ENCODE measurements at places on chromosomes 3 and 15.

GRCh38 chr3:169940470-169941181 is 26.0 kb upstream of the SEC62 start:
- DNase-seq = no peak

DNA sequence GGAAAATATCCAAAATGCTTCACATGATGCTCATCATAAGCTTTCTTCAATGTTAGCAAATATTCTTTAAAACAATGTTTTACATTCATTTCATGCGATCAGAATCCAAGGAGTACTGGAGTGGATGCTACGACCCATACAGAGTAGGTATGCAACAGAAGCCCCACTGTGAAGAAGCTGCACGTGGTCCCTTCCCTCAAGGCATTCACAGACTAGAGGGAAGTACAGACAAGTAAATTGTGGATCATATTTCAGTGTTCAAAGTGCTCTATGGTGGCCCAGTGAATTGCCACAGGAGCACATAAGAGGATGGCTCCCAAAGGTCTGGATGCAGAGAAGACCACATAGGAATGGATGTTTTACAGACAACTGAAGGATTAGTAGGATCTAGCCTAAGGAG is 789.9 kb downstream of the IGSF11 start:
- DNase-seq = no peak

GRCh38 chr3:145678401-145678800 is 482.6 kb downstream of the PLOD2 start:
- no peak for DNase-seq

DNA sequence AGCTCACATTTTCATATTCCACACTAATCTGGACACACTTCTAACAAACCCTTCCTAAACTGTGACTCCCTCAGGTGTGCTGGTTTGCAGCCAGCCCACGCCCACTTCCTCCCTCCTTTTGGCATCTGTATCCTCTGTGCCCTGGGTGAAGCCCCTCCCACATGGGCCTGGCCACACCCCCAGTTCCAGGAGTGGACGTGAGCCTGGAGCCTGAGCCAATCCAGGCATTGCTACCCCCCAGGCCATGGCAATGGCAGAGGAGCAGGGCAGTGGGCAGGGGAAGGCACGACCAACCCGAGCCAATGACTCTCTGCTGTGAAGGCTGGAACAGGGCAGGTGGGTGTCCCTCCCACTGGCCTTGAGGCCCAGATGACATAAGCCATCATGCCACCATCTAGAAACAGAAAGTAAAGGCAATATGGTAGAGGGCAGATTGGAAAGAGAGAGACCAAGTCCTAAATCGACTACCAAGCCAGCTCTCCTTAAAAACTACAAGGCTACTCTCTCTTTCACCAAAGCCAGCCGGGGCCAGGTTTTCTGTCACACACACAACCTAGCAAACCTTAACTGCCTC is 18.6 kb downstream of the FAM174B start:
- DNase-seq = peak; percentile 79

- DNase-seq = no peak
Measured at GRCh38 chr15:34279368-34279767, 54.6 kb downstream of the EMC4 start.

DNA sequence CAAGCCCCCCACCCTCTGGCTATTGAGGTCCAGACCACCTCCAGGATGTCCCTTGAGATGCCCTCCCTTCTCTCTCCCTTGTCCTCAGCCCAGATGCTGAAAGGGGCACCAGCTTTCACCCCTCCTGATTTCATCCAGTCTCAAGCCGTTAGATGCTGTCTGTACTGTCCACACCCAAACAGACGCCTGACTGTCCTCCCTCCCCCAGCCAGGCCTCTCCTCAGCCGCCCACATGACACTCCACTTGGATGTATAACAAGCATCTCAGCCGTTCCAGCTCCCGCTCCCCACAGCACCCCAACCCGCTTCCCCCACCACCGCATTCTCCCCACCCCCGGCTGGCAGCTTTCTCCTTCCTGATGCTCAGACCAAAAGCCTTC is 25.0 kb upstream of the CYP11A1 start:
- DNase-seq = no peak

GRCh38 chr3:148084931-148085330 is 612.8 kb upstream of the AGTR1 start:
- DNase-seq = no peak

DNA sequence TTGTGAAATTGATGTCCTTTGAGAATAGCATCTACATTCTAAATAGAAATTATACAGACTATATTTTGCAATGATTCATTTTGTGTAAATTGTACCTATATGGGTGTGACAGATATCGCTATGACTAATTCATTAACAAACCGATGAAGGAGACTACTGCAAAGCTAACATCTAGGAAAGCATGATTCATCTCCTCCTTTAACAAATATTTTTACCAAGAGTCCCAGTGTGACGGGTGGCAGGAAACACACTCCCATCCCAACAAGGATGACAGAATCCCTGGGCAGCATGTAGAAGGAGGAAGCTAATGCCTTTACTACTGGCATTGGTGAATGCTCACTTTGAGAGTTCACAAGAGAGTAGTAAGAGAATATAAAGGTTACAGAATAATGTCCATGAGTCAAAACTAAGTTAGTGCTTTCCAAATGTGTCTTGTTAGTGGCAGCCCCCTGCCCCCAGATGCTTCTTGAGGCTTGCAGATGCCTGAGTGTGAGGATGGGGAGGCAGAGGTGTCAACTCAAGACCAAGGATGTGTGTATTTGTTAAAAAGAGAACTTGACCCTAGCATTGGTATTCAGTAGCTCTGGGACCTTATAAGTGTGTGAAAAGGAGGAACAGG is 180.6 kb downstream of the FMN1 start:
- DNase-seq = no peak

DNA sequence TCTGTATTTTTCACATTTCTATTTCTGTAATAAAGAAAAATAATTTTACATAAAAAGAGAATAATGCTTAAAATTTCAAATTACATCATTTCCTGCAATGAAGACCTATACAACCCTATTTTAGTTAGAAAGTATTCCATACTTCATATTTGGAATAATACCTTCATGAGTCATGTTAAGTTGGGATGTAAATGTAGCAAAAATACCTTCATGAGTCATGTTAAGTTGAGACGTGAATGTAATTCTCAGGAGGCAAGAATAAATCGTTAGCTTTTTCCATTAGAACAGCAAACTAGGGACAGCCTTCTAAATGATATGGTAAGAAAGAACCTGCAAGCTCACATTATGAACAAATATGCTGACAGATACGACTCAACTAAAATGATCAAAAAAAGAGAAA is 91.9 kb downstream of the NAALADL2 start:
- no peak for DNase-seq

DNA sequence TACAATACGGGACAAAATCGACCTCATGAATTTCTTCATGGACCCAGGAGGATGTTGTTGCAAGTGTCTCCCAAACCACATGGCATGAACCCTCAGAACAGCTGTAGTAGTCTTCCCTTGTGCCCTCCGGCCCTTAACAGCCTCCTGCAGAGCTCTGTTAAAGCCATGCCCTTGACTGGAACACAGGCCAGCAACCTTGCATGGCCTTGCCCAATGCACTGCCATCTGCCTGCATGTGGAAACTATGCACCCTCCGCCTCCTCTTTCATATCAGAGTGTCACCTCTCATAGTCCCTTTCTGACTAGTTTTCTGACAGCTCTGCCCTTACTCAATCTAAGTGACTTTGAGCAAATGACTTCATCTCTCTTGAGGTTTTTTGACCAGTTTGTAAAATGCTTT is 39.4 kb upstream of the TRIM71 start:
- DNase-seq = no peak

DNA sequence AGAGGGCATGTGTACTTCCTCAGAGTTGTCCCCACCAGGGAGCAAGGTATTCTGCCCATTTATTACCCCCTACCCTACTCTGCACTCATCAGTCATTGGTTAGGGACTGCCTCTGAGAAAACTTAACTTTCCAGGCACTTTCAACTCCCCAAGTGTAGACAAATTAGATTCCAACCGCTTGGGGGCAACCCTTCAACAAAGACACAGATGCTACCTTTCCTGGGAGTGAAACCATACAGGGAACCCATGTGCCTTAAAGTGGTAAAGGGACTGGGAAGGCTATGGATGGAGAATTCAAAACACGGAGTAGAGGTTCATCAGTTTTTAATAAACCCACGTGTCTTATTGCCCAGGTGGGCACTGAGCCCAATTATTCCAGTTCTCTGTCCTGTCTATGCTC is 19.4 kb upstream of the UBE2E2 start:
- no peak for DNase-seq

- no peak for DNase-seq
Measured at GRCh38 chr3:71492566-71492965, 91.0 kb downstream of the FOXP1 start.

GRCh38 chr3:33125840-33126239 is 12.0 kb downstream of the CRTAP start:
- no peak for DNase-seq

- no peak for DNase-seq
Measured at GRCh38 chr15:25600751-25601150, 161.9 kb upstream of the UBE3A start.

DNA sequence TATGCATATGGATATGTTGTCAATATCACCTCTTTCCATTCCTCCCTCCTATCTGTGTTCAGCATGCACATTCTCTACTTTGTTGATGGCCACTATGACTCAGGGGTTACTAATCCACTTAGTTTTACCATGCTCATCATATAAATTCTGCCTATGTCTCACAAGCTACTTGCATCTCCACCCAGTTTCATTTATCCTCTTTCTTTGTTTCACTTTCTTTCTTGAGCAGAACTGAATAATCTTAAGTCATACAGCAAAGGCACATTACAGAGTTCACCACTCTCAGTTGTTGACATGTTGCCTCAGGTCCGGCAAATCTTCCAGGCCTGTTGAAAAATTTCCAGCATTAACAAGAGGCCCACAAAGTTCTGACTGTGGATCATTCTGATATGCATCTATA is 71.5 kb downstream of the SSR3 start:
- DNase-seq = no peak

GRCh38 chr3:112136959-112137693 is 4.1 kb upstream of the GCSAM start:
- DNase-seq = peak; percentile 56

GRCh38 chr3:148068466-148068865 is 629.2 kb upstream of the AGTR1 start:
- DNase-seq = no peak

DNA sequence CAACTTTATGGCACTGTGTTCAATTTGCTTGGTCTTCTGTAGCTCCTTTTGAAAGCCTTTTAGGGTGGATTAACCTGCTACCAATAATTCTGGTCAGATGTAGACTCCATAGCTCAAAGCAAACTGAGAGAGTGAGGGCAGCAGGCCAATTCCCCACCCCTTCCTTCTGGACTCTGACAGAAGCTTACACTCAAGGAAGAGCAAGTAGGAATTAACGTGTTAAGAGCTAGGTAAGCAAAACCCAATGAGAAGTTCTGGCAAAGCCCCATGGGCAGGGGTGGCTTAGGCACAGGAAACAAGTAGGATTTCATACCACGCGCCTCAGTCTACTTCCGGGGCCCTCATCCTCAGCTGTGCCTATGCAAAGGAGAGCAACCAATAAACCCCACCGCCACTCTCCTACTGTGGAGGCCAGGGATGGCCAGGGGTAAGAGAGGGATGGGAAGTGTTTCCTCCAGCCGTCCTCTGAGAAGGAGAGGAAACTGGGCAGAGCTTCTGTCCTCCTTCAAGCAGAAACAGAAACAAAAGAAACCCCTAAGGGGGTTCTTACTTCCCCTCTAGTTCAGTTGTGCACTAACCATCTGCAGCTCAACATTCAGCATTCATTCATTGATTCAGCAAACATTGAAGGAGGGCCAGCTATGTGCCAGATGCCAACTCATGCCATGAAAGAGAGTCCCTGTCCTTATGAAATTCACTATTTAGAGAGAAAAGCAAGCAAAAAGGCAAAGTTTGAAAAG is 12.6 kb downstream of the CCR5 start:
- DNase-seq = no peak

DNA sequence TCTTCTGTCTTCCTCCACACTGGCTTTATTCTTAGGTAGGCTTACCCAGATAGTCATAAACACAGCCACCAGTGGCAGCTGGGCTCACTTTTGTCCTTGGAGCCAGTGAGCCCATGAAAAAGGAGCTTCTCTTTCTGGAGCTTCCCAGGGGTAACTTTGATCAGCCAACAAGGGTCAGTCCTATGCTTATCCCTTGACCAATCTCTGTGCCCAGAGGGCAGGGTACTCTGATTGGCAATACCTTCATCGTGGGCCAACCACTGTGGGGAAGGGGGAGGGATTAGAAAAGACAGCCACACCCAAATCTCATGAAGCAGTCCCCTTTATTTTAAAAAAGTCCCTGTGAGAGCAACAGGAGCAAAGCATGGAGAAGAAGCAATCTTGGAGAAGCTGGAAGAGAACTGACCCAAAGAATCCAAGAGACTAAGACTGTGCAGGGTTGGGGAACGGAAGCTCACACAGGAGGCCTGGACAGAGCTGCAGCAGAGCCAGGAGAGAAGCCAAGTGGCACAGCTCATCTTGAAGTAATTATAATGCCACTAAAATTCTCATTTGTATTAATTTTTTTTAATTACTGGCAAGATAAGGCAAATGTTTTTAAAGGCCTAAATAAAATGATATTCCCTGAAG is 70.4 kb downstream of the SSUH2 start:
- no peak for DNase-seq

DNA sequence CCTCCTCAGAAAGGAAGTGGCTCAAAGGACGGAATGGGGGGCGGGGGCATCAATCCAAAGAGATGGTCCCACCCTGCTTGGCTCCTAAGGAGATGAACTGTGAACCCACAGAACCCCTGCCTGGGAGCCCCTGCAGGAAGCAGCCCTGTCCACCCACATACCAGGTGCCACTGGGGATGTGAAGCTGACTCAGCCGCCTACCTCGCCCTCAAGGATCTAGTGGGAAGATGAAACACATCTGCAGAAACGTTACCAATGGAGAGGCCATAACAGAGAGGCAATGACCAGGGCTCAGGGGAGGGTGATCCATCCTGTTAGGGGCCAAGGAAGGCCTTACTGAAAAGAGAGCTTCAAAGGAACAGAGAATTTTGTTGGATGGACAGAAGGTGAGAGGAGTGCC is 35.1 kb downstream of the EAF1 start:
- DNase-seq = no peak

- DNase-seq = no peak
Measured at GRCh38 chr15:81257435-81257834, 60.8 kb downstream of the IL16 start.

GRCh38 chr3:65751123-65751700 is 287.5 kb downstream of the MAGI1 start:
- DNase-seq = no peak

- DNase-seq = no peak
Measured at GRCh38 chr3:161969867-161970266, 473.3 kb downstream of the OTOL1 start.
